ENCODE measurements at places on chromosomes 12 and 14.

- DNase-seq, result no peak
Observed at GRCh38 chr12:13443498-13443897, 247.0 kb downstream of the EMP1 start.

DNA sequence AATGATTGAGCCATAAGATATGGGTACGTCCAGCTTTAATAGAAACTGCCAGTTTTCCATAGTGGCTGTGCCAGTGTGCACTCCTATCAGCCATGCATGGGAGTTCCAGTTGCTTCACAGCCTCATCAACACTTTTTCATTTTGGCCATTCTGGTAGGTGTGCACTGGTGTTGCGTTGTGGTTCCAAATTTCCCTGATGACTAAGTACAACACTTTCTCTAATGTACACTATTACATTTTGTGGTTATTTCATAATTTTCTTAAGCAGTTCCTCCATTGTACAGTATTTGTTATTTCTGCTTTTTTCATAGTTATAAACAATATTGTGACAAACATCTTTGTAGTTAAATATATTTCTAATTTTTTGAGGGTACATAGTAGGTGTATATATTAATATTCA is 21.5 kb upstream of the OAS1 start:
- no peak for DNase-seq

DNA sequence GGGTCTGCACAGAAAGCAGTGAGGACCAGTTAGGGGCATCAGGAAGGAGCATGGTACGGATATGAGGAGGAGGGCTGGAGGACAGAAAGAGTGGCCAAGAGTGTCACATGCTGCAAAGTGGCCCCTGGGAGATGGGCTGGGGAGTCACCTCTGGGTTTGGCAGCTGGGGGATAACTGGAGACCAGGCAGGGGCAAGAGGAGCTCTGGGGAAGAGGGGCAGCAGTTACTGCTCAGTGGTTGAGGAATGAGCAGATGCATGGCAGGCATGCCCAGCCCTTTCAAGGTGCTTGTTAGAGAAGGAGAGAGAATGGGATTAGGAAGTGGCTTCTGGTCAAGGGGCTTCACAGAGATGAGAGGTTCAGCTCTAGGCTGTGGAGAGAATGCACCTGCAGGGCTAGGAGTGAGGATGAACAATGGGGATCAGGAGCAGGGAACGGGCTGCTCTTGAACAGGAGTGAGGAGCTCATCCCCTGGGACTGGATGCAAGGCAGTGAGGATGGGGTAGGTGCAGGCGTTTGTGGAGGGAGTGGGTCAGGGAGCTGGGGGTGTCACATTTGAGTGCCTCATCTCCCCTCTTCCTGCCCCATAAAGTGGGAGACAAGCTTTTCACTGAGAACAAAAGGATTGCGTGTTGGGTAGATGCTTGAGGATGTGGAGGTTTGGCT is 127.5 kb downstream of the PAPOLA start:
- no peak for DNase-seq

DNA sequence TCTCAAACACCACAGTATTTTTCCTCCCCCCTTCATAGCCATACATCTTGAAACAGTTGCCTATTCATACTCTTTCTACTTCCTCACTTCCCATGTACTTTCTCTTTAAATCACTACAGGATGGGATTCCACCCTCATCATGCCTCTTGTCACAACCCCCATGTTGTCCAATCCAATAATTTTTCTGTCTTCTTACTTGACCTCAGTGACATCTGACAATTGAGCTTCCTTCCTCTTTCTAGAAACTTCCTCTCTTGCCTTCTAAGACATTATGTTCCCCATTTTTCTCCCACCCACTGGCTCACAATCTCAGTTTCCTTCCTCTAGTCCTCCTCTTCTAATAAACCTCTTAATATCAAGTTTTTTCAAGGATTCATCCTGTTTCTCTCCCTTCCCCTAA is 5.3 kb downstream of the C2CD5 start:
- DNase-seq, result no peak

GRCh38 chr12:113302886-113303640 is 31.8 kb downstream of the SLC8B1 start:
- DNase-seq, result no peak

GRCh38 chr14:84095681-84096080 is 1434.3 kb upstream of the FLRT2 start:
- no peak for DNase-seq

DNA sequence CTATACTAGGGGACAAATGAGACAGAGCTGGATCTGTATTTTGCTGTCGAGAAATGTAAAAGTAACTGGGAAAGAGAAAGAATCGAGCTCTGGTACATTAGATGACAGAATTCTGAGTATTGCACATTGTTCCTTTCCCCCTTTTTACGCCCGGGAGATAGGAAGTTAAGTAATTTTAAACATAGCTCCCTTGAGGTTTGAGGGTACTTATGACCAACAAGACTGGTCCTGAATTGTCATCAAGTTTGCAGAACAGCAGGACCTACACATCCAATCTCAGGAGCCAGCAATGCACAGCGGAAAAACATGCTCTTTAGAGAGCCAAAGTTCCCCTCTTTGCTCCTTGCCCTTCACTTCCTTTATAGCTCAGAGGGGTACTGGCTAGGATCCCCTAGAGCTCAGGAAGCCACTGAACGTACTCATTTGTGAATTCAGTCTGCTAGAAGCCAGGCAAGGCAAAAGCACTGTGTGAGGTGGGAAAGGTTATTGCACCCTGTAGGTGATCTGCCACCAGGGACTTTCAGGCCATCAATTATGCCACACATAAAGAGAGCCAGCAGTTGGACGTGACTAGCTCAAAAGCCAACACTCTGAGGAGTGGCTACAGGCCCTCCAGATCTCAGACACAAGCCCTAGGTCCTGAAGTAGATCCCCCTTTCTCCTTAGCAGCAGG is 333.8 kb downstream of the KCNH5 start:
- no peak for DNase-seq

DNA sequence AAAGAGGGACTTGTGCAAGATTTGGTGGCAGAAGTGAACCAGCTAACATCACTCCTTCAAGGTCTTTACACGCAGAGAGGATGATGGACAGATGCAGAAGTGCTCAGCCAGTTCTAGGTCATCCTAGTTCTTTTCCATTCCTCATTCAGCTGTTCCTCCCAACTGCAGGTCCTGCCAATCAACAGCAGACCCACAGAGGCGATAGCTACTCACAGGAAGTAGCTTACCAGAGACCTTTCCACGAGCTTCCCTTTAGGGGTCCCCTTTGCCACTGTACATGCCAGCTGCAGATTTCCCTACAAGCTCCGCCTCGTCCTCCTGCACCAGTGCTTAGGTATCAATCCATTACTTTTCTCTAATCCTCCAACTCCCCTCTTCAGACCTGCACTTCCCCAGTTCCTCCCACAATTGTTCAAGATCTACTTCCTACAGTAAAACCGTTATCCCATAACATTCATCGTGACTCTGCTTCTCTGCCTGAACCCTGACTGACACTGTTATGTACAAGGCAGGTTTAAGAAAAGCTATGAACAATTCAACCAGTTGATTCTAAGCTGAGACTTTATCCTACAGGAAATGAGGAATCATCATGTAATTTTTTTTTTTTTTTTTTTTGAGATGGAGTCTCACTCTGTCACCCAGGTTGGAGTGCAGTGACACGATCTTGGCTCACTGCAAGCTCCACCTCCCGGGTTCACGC is 22.5 kb downstream of the RECQL start:
- DNase-seq, result no peak

DNA sequence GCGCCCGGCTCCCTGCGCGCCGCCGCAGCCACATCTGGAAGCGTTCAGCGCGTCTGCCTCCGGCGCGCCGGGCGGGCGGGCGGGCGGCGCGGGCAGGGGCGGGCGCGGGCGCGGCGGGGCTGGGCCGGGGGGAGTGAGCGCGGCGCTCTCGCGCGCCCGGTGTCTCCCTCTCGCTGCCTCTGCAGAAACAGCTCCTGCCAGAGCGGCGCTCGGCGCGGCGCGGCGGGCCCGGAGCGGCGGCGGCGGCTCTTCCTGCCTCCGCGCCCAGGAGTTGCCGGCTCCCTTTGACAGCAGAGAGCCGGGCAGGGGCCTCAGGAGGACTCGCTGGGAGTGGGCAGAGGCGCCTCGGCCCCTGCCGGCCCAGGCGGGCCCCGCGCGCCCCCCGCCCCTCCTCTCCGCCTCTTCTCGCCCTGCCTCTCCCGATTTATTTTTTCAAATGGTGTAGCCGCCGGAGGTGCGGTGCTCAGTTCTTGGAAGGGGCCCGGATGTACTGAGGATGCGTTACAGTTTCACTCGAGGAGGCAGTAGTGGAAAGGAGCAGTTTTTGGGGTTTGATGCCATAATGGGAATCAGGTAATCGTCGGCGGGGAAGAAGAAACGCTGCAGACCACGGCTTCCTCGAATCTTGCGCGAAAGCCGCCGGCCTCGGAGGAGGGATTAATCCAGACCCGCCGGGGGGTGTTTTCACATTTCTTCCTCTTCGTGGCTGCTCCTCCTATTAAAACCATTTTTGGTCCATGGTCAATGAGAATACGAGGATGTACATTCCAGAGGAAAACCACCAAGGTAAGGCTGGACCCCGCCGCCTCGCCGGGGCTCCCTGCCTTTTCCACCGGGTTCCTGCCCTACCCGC is at the start of gene CACNA1C:
TSS of gene CACNA1C (plus strand) at position 162 of the 853 bp plus-strand sequence. CDS start at position 738, 576 bp downstream.
- no peak for DNase-seq

DNA sequence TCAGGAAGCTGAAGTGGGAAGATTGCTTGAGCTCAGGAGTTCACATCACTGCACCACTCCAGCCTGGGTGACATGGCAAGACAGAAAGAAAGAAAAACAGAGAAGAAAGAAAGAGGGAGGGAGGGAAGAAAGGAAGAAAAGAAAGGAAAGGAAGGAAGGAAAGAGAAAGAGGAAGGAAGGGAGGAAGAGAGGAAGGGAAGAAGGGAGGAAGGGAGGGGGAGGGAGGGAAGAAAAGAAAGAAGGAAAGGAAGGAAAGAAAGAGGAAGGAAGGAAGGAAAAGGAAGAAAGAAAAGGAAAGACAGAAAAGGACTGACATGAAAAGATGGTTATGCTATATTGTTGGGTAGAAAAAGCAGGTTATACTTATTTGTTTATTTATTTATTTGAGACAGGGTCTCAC is 3.9 kb downstream of the GLTP start:
- no peak for DNase-seq

DNA sequence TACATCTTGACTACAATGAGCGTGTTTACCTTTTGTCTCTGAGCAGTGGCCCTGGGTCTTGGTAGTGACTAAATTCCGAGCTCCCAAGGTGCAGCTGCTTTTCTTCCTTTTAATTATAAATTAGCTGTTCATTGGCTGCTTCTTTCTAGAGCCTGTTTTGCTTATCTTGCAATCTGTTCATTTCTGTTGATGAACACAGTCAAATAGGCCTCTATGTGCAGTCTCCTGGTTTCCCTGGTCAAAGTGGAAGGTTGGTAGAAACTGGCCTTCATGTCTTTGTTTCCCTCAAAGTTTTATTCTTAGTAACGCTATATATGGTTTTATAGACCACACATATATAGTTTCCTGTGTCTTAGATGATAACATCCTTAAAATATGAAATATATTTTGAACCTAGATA is 94.1 kb downstream of the DUSP16 start:
- no peak for DNase-seq

GRCh38 chr14:89040080-89040459 is 215.6 kb downstream of the TTC8 start:
- DNase-seq, result no peak

DNA sequence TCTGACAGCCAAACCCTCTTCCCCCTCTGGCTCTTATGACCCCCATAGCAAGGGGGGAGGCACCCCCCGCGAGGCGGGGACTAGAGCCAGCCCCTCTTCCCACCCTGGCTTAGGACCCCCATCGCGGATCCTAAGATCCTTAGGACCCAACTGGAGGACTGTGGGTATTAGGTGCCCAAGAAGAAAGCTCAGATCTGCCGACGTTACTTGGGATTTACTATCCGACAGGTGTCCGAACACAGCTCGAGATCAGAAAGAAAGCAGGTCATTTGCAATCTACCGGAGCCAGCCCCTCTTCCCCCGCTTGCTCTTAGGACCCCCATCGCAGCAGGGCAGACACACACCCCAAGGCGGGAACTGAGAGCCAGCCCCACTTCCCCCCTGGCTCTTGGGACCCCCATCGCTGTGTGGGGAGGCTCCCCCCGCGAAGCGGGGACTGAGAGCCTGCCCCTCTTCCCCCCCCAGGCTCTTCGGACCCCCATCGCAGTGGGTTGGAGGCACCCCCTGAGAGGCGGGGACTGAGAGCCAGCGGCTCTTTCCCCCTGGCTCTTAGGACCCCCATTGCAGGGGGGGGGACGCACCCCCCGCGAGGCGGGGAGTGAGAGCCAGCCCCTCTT is 46.8 kb downstream of the DDX11 start:
- no peak for DNase-seq

- DNase-seq, result no peak
Observed at GRCh38 chr12:33795536-33795935, 226.8 kb upstream of the ALG10 start.

GRCh38 chr14:21032326-21033132 is 2.1 kb downstream of the RNASE13 start:
- no peak for DNase-seq

GRCh38 chr14:53840444-53840843 is 116.2 kb downstream of the BMP4 start:
- DNase-seq, result no peak

DNA sequence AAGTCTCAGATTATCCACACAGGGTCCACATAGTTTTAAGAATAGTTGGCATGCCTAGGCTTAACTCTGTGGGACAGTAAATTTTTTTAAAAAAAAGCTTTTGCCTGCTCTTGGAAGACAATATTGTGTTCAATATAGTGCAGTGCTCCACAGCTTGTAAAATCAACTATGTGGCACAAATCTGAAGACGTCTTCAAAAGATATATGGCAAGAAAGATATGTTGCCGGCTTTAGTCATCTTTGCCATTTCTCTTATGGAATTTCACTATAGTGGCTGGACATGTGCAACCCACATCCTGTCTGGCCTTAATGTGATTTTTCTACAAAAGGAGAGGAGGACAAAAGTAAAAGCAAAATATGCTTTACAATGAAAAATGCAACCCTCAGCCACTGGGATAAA is 90.5 kb downstream of the MGST1 start:
- no peak for DNase-seq

DNA sequence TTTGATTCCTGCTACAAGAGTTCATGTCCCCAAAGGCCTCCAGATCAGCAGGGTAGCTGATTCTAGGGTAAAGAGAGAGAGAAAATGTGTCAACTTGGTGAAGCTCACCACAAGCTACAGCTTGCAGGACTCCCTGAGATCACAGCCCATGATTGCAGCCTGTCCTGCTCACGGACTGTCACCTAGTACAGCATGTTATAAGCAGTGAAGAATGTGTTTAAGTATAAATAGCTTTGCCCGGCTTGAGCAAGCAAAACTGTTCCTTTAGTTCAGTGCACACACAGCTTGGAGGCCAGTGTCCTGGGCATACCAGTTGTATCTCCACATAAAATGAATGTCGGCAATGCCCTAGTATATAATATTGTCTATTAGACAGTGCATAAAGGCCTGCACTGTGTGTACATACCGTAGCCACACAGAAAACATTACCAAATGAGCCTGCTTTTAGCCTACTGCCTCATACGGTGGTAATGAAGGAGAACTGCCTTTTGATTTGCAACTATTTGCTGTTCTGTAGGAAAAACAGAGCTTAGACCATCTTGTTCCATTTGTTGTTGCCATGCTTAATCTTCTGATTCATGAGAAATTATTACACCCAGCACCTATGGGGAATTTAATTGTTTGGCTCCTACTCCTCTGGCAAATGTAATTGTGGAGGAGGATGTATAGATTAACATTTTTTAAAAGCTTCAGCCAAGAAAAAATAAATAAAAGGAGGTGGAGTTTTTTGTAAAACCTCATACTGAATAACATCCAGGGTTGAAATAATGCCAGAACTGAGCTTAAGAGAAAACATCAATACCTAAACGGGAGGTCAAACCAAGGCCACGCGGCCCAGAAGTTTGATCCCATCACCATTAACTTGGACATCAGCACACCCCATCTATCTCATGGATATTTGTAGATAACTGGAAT is 108.1 kb upstream of the G2E3 start:
- DNase-seq, result no peak

- no peak for DNase-seq
Observed at GRCh38 chr12:91640021-91640420, 457.4 kb upstream of the DCN start.
